Ecto neural progenitor cell (in vitro differentiated cells): ENCODE measurements at places on chromosomes 16 and 17.
A peak's percentile ranks its signal among the peaks of the same experiment; 100 is the strongest.

DNA sequence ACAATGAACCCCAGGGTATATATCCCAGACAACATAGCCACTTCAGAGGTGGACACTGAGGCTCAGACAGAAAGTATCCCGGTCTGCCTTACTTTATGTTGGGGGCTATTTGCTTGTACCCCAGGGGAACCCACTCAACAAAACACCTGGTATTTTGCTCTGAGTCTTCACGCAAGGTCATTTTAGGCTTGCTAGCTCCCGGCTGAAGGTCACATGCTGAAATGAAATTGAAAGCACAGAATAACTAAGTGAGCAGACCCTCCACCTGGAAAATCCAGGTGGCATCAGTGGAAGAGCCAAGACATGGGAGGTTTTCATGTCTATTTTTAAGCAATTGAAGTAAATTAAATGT, 4.1 kb upstream of the KDM8 start:
- no peak for DNase-seq

DNA sequence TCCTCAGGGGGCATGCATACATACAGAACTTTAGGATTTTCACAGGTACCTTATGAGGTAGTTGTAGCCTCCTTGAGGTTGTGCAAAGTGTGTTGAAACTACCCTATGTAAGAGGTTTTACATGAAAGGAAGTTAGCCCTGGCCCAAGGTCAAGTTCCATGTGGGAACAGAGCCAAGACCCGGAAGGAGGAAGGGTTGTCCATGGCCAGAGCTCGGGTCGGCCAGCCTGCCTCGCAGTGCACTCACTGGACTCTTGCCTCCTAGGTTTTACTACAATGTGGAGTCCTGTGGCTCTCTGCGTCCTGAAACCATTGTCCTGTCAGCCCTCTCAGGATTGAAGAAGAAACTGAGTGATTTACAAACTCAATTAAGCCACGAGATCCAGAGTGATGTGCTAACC, 8.2 kb downstream of the POLR2C start:
- no peak for DNase-seq

GRCh38 chr16:87420026-87421002, 28.2 kb downstream of the MAP1LC3B start:
- DNase-seq: no peak

- no peak for DNase-seq
These were observed 22.3 kb upstream of the NAGS start for GRCh38 chr17:43982171-43982570.

DNA sequence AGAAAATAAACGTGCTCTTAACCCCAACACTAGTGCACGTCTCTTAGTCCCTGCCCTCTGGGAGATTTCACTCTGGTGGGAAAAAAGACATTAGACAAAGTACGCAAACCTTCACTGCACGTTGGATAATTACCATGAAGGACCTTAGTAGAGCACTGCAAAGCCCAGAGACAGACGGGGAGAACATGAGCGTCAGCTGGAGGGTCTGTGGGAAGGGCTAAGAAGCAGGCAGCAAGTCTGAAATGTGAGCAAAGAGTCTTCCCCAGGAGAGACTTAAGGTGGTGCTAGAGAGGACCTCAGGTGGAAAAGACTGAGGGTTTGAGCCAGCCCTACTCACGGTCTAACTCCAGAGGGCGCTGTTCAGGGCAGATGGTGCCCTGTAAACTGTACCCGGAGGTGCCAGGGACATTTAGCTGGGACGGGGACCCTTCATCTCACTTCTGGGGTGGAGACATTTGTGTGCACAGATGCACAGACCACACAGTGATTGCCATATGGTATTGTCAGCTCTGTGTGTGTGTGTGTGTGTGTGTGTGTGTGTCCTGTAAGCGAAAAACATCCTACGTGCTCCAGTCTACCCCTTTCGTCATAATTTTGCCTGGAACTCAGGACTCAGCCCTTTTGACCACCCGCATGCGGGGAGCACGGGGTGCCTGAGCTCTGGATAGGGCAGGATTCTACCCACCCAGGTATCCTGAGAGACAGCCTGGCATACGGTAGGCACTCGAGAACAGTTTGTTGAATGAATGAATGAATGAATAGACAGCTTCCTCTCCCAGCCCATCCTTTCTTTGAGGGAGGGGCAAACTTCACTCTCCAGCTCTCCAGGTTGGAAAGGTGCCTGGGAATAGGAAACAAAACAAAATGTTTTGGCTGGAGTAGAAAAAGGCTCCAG, 10.1 kb upstream of the STAC2 start:
- DNase-seq: peak; percentile 84

- no peak for DNase-seq
These were observed 10.3 kb downstream of the RDM1 start for GRCh38 chr17:35920229-35920628.

GRCh38 chr17:58019039-58019438, 12.0 kb upstream of the SRSF1 start:
- no peak for DNase-seq
